Tibial nerve (tissue), 4 donors: ENCODE measurements at places on chromosomes 12 and 14.

- no peak overlapping the region for H3K4me3 ChIP-seq
- no peak overlapping the region for H3K27ac ChIP-seq
- no peaks in the 10 kb centered on the region for H3K27me3 ChIP-seq
- H3K4me1 ChIP-seq: no peaks in the 10 kb centered on the region
- DNase-seq: no peak
These were observed 86.5 kb downstream of the DHRS2 start for GRCh38 chr14:23722675-23723074.

DNA sequence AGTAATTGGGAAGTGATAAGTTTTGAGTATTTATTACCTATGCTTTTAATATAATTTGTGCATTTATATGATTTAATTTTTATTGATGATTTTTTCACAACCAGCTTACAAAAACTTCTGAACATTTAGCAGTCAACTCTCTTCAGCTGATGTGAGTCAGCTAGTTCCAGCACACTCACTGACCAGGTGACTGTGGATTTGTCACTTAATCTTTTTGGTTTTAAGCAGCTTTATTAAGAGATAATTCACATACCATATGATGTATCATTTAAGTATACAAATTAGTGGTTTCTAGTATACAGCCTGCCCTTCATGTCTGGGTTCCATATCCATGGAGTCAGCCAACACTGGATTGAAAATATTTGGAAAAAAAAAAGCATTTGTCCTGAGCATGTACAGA, 103.5 kb downstream of the SYNE2 start:
- no peaks in the 10 kb centered on the region for H3K4me1 ChIP-seq
- H3K27me3 ChIP-seq: no peaks in the 10 kb centered on the region
- H3K4me3 ChIP-seq: no peak overlapping the region
- peaks cover 52% of the 10 kb centered on the region for H3K36me3 ChIP-seq
- no peak for DNase-seq
- H3K27ac ChIP-seq: no peak overlapping the region

DNA sequence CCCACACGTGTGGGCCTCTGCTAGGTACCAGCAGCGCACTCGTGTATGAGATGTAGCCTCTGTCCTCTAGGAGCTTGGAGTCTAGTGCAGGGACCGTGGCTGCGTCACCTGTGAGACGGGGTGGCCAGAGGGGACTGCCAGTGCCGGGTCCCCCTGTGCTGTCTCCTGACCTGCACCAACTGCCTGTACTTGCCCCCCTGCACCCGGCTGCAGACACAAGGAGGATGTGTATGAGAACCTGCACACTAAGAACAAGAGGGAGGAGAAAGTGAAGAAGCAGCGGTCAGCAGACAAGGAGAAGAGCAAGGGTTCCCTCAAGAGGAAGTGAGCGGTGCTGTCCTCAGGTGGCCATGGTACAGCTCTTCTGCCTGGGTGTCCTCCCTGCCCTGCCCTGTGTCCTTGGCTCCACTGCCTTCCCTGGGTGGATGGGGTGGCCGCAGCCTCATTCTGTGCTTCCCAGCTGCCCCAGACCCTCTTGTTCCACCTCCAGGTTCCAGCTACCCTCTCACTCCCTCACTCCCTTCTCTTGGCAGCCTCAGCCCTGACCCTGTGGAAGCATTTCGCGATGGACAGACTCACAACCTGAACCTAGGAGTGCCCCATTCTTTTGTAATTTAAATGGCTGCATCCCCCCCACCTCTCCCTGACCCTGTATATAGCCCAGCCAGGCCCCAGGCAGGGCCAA, 9.6 kb downstream of the PTPN6 start:
- H3K27ac ChIP-seq: peak overlapping the region; percentile 73
- DNase-seq: no peak
- peaks cover 70% of the 10 kb centered on the region for H3K4me1 ChIP-seq
- no peaks in the 10 kb centered on the region for H3K27me3 ChIP-seq
- no peak overlapping the region for H3K4me3 ChIP-seq

- H3K27me3 ChIP-seq: no peaks in the 10 kb centered on the region
- H3K4me3 ChIP-seq: no peak overlapping the region
- no peak overlapping the region for H3K27ac ChIP-seq
- peaks cover 5% of the 10 kb centered on the region for H3K4me1 ChIP-seq
- H3K36me3 ChIP-seq: no peaks in the 10 kb centered on the region
These were observed 63.1 kb upstream of the STK38L start for GRCh38 chr12:27180906-27181505.

DNA sequence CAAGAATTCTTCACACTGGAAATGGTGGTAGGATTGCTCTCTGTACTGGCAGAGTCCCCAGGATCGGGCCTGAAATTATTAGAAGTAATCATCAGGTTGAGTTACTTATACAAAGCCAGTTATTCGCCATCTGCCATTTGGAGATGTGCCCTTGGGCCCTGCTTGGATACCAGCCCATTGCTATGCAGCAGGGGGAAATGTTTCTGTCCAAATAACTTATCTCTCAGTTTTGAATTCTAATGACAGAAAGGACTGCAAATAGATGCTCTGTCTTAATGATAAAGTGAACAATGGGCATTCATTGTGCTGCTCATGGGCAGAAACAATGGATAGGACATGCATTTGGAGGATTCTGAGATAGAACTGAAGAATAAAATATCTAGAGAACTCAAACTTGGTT, 139.1 kb upstream of the PELI2 start:
- H3K4me1 ChIP-seq: peaks cover 42% of the 10 kb centered on the region
- no peak for DNase-seq
- no peak overlapping the region for H3K4me3 ChIP-seq
- no peaks in the 10 kb centered on the region for H3K36me3 ChIP-seq
- H3K27me3 ChIP-seq: no peaks in the 10 kb centered on the region
- H3K27ac ChIP-seq: no peak overlapping the region

DNA sequence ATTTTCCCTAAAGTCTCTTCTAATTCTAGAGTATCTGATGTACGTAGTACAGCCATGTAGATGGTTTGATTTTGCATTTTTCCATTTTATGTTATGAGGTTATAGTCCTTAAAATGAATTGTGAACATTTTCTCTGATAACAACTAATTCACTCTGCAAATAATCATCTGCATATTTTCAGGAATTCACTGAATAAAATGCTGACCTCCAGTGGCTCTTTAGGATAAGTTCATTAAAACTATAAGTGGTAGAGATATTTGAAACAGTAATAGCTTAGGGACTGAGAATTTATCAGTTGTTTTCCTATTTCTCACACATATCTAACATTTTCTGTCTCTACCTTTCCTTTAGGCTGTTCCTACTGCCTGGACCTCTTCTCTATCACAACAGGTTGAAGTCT, 4.4 kb downstream of the MSRB3 start:
- no peak overlapping the region for H3K27ac ChIP-seq
- DNase-seq: no peak
- H3K36me3 ChIP-seq: no peaks in the 10 kb centered on the region

GRCh38 chr12:68225576-68226476, at the start of gene IL26:
Gene IL26 (minus strand): TSS chr12:68225810. CDS start chr12:68225756, 54 bp downstream.
- no peaks in the 10 kb centered on the region for H3K27me3 ChIP-seq
- DNase-seq: no peak
- H3K4me1 ChIP-seq: no peaks in the 10 kb centered on the region
- H3K27ac ChIP-seq: no peak within 1 kb of the TSS

- H3K4me1 ChIP-seq: no peaks in the 10 kb centered on the region
- H3K27ac ChIP-seq: no peak overlapping the region
- H3K27me3 ChIP-seq: no peaks in the 10 kb centered on the region
- no peaks in the 10 kb centered on the region for H3K36me3 ChIP-seq
- no peak for DNase-seq
These were observed 2.1 kb downstream of the NOXRED1 start for GRCh38 chr14:77421201-77421600.

DNA sequence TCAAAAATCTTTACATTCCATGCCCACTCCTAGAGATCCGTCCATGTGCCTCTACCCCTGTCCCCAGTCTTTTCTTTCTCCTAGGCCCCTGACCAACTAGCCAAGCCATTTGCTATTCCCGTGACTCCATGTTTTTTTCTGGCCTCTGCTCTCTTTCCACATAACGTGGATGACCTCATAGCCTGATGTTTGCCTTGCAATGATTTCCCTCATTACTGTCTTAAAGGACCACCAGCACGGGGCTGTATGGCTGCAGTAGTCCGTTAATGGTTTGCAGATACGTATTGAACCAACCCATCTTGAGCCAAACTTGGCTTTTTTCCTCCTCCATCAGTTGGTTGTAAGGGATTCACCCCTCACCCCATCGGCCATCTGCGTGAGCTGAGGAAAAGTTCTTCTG, 226.0 kb downstream of the PCNX1 start:
- H3K27me3 ChIP-seq: no peaks in the 10 kb centered on the region
- peaks cover 12% of the 10 kb centered on the region for H3K4me1 ChIP-seq
- DNase-seq: no peak
- H3K27ac ChIP-seq: no peak overlapping the region
- no peaks in the 10 kb centered on the region for H3K36me3 ChIP-seq
- no peak overlapping the region for H3K4me3 ChIP-seq

- H3K4me3 ChIP-seq: no peak overlapping the region
- no peak for DNase-seq
- no peaks in the 10 kb centered on the region for H3K27me3 ChIP-seq
- no peak overlapping the region for H3K27ac ChIP-seq
- no peaks in the 10 kb centered on the region for H3K36me3 ChIP-seq
These were observed 4.5 kb downstream of the KCNH3 start for GRCh38 chr12:49543221-49543913.

GRCh38 chr12:7073946-7074345, 13.4 kb downstream of the C1S start:
- no peaks in the 10 kb centered on the region for H3K4me1 ChIP-seq
- H3K27me3 ChIP-seq: no peaks in the 10 kb centered on the region
- DNase-seq: no peak
- peaks cover 20% of the 10 kb centered on the region for H3K36me3 ChIP-seq

GRCh38 chr12:20272161-20272560, 96.2 kb upstream of the PDE3A start:
- no peaks in the 10 kb centered on the region for H3K36me3 ChIP-seq
- H3K4me3 ChIP-seq: no peak overlapping the region
- DNase-seq: no peak
- no peak overlapping the region for H3K27ac ChIP-seq

DNA sequence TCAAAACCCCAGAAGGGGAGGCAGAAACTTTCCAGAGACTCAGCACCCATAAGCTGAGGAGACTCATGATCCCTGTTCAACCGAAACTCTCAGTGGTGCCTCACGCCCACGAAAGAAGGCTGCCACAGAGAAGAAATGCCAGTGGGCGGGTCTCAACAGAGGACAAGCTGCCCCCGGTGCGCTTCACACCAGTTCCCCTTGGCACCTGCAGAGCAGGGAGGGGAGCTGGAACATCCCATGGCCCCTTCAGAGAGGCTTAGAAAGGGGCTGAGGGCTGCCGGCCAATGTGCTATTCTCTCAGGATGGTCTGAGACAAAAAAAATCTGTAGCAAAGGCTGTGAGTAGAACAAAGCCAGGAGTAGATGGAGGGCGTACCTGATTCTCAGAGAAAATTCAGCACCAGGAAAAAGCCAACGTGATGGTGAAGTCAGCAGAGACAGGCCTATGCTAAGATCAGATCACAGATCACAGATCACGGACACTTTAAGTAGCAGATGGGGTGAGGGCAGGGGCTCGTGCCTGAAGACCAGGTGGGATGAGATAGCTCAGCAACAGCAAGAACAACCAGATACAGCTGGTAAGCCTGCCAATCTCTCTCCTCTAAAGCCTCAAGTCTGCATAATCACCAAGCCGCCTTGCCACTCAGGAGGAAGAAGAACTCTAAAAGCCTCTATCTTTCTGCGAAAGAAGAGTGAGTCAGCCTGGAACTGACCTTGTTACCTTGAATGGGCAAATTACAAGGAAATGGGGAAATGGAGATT, 206.4 kb upstream of the GRIP1 start:
- no peak for DNase-seq
- H3K27ac ChIP-seq: no peak overlapping the region
- no peak overlapping the region for H3K4me3 ChIP-seq
- no peaks in the 10 kb centered on the region for H3K4me1 ChIP-seq
- H3K36me3 ChIP-seq: no peaks in the 10 kb centered on the region
- H3K27me3 ChIP-seq: no peaks in the 10 kb centered on the region

GRCh38 chr12:107493135-107493494, 192.5 kb upstream of the PWP1 start:
- H3K4me3 ChIP-seq: no peak overlapping the region
- H3K27me3 ChIP-seq: no peaks in the 10 kb centered on the region
- no peaks in the 10 kb centered on the region for H3K36me3 ChIP-seq

DNA sequence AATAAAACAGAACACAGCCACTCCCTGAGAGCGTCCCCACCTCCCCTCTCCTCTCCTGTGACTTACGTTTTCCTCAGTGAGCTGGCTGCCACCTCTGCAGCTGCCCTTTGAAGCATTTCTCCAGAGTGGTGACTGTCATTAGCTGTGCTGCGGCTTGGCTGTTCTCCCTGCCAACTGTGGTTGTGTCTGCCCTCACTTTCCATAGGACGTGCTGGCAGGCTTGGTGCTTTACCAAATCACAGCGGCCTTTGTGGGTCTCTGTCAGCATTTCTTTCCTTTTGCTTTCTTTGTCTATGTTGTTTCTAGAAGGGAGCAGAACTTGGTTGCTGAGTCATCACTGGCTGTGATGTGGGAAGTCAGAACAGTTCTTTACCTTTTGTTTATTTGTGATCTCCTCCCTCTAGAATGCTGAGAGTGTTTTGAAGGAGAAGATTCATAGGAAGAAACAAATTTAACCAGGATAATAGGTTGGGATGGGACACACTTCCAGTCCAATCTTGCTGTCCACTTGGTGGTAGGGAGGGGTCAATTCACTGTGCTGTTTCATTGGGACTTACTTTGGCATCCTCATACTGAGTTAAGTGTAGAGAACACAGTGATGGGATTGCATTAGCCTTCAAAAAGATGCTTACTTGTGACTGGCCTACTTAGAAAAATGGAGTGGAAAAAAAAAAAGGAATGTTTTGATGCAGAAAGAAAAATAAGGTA, 88.2 kb downstream of the TMX1 start:
- no peak overlapping the region for H3K27ac ChIP-seq
- H3K4me1 ChIP-seq: peaks cover 8% of the 10 kb centered on the region
- H3K36me3 ChIP-seq: no peaks in the 10 kb centered on the region
- no peak overlapping the region for H3K4me3 ChIP-seq
- no peak for DNase-seq

- no peak overlapping the region for H3K4me3 ChIP-seq
- no peaks in the 10 kb centered on the region for H3K27me3 ChIP-seq
- DNase-seq: no peak
- H3K4me1 ChIP-seq: no peaks in the 10 kb centered on the region
- H3K27ac ChIP-seq: no peak overlapping the region
These were observed 840.3 kb downstream of the DIO2 start for GRCh38 chr14:79370969-79371368.

DNA sequence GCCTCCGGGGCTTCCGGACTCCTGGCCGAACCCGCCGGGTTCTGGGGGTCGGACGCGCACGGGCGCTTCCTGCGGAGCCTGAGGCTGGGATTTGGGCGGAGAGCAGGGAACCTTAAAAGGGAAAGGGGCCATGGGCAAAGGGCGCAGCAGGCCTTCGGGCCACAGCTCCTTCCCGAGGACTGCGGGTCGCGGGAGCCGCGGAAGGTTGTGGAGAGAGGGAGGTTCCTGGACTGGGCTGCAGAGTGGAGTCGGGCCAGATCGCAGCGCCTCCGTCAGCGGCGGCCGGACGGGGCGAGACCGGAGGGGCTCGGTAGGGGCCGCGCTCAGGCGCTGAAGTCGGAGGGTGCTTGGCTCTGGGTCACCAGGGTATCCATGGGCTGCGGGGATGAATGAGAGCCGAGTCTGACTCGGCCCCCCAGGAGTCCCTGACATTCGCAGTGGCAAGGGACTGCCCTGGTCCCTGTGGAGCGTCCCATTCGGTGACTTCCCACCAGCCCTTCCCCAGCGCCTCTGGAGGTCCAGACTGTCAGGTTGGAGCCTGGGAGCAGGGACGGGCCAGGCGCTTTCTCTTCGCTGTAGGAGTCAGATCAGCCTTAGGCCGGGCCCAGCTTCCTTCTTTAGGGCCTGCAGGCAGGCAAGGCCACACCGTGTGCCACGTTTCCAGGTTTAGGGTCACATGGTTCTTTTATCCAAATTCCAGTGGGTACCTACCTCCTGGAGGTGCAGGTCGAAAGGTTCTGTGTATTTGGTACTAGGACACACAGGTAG, 938 bp upstream of the SLC25A29 start:
- peak; percentile 12 for DNase-seq
- no peaks in the 10 kb centered on the region for H3K36me3 ChIP-seq
- peak overlapping the region; percentile 76 for H3K27ac ChIP-seq
